CD8-positive, alpha-beta memory T cell (primary cell): ENCODE measurements at places on chromosomes 13 and 19.
A peak's percentile ranks its signal among the peaks of the same experiment; 100 is the strongest.

- peak; percentile 60 for DNase-seq
These were observed 15.7 kb downstream of the PLIN3 start for GRCh38 chr19:4851551-4852290.

DNA sequence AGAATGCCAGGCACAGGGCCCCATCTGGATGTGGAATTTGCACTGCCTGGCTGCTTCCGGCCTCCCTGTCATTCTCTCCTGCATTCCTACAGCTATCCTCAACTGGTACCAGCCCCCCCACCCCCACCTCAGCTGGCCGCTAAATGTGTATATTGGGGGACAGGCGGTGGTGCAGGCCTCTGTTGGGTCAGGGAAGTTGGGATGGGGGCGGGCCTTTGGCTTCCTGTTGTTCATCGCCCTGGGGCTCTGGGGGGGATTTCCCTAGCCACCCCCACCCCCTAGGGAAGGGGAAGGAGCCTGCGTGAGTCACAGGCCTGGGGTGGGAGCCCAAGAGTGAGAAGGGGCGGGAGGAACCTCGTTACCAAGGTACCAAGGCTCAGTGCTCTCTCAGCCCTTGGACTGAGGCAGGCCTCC is 10.6 kb downstream of the POU2F2 start:
- peak; percentile 49 for DNase-seq

DNA sequence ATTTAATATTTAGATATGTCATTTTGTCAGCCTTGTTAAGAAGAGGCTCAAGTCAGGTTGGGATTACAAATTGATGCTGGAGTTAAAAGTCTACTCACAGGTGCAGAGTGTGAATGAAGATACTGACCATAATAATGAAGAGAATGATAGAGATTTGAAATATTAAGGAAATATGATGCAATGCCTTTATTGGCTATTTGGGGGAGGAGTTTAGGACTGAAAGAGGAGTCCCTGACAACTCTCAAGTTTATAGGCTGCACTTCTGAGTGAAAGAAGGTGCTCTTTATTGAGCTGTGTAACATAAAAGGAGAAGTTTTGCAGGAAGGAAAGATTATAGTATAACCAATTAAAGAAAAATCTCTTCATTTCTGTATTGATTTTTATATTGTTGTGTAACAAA is 827.7 kb upstream of the PCDH9 start:
- DNase-seq: no peak

DNA sequence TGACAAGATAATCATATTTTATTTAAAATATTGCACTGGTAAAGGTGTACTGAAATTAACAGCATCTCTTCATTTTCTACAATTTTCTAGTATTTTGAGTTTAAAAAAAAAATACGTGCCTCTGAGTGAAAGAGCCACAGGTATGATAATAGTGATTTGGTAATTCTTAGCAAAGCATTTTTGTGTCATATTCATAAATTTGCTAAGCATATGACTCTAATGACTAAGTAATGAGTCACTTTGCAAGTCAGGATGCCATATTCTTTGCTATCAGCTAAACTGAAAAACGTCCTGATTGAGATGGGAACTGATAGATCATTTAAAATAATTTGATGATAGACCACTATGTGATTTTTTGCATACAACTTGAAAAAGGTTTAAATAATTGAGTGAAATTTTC is 136.1 kb upstream of the IRS2 start:
- no peak for DNase-seq

GRCh38 chr19:2345794-2346663 is 14.0 kb upstream of the TMPRSS9 start:
- no peak for DNase-seq

DNA sequence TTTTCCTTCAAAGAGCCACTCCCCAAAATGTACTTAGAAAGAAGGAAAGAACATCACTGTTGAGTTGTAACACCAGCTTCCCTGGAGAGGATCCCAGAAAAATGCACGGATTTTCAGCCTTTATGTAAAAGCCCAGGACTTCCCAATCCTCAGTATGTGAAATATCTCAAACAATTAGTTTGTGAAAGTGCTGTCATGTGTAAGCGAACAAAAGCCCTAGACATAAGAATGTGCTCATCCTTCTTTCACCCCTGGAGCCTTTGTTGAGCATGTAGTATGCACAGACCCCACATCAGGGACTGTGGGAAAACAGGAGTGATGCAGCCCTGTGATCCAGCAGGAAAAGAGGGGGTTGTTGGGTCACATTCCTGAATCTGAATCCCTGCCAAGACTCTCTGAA is 441.4 kb upstream of the ZNF507 start:
- DNase-seq: no peak

- no peak for DNase-seq
These were observed 3.5 kb upstream of the SBNO2 start for GRCh38 chr19:1177322-1178114.

- DNase-seq: no peak
These were observed 25.7 kb upstream of the SLC7A1 start for GRCh38 chr13:29621051-29621800.

- peak; percentile 73 for DNase-seq
These were observed 1.2 kb downstream of the DAZAP1 start for GRCh38 chr19:1408300-1409203.

- peak; percentile 56 for DNase-seq
These were observed 6.9 kb downstream of the IL4I1 start for GRCh38 chr19:49889687-49890348.

DNA sequence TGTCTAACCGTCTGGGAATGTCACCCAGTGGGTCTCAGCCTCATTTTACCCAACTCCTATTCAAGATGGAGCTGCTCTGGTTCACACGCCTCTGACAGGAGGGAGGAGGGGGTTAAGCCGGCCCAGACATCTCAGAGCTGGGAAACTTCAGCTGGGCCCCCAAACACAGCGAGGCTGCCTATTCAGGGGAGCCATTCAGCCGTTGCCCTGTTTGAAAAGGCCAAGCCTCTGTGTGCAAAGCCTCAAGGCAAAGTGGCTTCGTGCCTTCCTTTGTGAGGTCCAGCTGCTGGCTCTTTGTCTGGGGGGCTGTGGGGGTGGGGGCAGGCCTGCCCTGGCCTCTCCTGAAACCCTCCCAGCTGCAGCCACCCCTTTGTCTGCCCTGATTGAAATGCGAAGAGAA is 147.4 kb downstream of the PTPRS start:
- no peak for DNase-seq

DNA sequence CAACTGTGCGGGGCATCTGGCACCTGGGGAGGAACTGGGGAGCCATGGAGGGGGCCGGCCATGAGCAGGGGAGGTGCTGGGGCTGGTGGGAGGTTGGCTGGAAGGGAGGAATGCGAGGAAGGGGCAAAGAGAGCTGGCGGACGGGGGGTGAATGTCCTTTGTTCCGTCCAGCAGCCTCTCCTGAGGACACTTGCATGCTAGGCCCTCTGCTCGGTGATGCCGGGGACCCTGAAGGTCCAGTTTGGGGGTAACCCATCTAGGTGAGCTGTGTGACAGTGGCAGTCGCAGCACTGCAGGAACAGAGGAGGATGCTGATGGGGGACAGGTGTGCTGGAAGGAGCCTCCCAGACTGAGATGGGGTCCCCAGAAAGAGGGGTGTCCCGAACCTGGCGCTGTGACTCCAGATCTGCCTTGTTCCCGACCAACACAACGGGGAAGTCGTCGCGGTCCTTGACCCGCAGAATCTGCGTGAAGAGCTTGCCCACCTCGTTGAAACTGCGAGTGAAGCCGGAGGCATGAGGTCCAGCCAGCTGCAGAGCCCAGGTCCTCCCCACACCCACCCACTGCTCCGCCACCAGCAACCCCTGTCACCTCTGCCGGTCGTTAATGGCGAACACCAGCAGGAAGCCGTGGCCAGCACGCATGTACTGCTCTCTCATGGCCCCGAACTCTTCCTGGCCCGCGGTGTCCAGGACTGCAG is 3.6 kb downstream of the RRAS start:
- DNase-seq: no peak

GRCh38 chr13:48233046-48233888 is at the start of gene ITM2B:
Gene ITM2B (plus strand): TSS chr13:48233206. CDS start chr13:48233361, 155 bp downstream.
- peak; percentile 61 for DNase-seq

- peak; percentile 32 for DNase-seq
These were observed 45.8 kb downstream of the GGACT start for GRCh38 chr13:100542826-100543156.

GRCh38 chr13:20704459-20705069 is 1.1 kb downstream of the IL17D start:
- no peak for DNase-seq

GRCh38 chr13:73981595-73981994 is 152.6 kb downstream of the KLF12 start:
- DNase-seq: no peak

DNA sequence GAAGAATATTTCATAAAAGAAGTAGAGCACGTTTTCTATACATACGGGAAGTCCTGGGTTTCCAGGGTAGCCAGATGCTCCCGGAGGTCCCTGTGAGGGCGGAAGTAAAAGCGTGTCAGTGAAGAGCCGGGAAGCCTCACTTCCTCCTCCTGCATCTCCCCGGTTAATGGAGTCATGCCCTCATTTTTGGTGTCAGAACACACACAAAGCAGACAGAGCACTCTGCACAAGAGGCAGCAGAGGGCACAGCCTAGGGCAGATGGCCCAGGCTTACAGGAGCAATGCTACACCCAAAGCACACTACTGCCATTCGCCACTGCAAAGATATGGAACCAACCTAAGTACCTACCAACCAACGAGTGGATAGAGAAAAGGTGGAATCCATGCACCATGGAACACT is 94.4 kb downstream of the COL4A1 start:
- no peak for DNase-seq

- no peak for DNase-seq
These were observed 39.2 kb downstream of the GATAD2A start for GRCh38 chr19:19444681-19445155.

DNA sequence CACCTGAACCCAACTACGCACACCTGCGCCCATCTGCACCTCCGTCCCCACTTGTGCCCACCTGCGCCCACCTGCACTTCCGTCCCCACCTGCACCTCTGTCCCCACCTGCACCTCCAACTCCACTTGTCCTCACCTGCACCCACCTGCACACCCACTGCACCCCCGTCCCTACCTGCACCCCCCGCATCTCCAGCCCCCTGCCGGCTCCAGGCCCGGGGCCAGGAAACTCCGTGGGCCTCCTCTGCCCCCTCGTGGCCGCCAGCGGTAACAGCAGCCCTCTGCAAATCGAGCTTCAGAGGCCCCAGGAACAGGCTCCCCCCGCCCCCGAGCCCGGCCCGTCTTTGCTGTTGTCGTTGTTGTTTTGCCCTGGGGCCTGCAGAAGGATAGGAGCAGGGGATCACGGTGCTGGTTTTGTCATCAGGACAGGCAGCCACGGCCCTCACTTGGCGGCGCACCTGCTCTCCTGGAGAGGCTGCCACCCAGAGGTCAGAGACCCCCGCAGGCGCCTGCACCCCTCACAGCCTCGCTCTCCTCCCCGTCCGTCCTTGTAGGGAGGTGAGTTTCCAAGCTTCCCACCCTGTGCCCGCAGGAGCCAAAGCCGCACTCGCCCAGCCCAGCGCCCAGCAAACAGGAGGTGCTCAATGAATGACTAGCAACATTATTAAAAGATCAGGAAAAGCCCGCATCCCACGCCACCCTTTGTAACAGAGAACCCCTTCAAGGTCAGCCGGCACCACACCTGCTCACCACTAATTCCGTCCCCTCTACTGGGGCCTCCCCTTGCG is 65.4 kb downstream of the GNG7 start:
- peak; percentile 68 for DNase-seq

- no peak for DNase-seq
These were observed 2.6 kb downstream of the KCNRG start for GRCh38 chr13:50017819-50018218.

DNA sequence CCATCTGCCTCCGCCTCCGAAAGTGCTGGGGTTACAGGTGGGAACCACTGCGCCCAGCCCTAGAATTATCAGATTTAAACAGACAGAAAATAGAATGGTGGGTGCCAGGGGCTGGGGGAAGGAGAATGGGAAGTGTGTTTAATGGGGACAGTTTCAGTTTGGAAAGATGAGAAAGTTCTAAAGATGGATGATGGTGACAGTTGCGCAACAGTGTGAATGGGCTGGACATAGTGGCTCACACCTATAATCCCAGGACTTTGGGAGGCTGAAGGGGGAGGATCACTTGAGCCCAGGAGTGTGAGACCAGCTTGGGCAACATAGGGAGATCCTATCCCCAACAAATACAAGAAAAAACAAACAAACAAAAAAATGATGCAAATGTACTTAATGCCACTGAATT is 15.9 kb downstream of the KANK2 start:
- no peak for DNase-seq

DNA sequence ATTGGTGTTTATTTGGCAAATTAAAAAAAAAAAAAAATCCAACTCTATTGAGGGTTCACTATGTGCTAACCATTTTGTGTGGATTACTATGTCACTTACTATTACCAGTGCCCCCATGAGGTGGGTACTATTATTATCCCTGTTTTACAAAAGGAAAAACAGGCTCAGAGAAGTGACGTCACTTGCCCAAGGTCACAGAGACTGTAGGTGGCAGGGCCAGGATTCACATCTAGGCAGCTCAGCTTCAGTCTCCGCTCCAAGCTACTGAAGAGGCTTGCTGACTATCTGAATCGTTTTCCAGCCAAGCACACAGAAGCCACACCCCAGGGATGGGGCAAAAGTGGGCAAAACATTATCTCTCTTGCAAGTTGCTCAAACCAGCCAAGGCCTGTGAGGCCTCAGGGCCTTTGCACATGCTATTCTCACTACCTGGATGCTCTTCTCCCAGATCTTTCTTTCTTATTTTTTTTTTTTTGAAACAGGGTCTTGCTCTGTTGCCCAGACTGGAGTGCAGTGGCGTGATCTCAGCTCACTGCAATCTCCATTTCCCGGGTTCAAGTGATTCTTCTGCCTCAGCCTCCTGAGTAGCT is 4.8 kb upstream of the ANGPTL8 start:
- DNase-seq: no peak

DNA sequence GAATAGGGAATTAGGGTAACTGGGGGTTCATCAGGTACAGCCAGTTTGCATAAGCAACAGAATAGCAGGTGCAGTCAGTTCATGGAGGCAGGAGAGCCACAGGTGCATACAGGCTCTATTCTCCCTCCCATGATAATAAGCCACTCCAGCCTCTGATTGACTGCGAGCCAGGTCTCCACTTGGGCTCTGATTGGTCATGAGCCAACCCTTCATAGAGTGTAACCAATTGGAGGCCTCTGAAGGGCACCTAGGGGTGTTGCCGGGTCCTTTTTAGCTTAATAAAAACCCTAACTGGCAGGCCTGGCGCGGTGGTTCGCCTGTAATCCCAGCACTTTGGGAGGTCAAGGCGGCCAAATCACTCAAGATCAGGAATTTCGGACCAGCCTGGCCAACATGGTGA is 8.7 kb upstream of the CKM start:
- no peak for DNase-seq

DNA sequence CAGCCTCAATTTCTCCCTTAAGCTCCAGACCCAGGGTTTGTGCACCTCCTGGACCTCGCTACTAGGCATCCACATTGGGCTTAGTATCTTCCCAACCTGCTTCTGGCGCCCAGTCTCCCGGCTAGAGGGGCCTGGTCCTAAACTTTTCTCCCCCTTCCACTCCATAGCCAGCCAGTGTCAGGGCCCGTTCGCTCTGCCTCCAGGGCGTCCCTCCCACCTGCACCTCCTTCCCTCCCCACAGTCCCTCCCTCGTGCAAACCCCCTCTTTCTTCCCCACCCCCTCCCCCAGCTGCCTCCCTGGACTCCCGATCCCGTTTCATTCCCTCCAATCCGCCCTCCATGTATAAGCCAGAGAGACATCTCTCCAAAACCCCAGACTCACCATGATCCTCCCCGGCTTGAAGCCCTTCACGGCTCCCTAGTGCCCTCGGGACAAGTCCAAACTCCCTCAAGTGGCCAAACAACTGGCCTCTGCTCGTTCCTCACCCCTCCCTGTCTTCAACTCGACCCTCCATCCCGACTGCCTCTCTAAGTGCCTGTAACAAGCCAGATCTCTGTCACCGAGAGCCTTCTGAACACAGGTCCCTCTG is 997 bp upstream of the SAMD4B start:
- peak; percentile 3 for DNase-seq
